ENCODE measurements at places on chromosomes 1 and 21. TPM values are rescaled to one million over a fixed set of nuclear protein-coding genes. Genes with fewer than 3 reads are reported as not detected.

- no peak for DNase-seq
These were observed 64.1 kb upstream of the TBX15 start for GRCh38 chr1:119052267-119052666.

- no peak for DNase-seq
These were observed 15.1 kb downstream of the USP25 start for GRCh38 chr21:15744926-15745325.

The ANXA9 gene
- 38.5 TPM for polyA plus RNA-seq

DNA sequence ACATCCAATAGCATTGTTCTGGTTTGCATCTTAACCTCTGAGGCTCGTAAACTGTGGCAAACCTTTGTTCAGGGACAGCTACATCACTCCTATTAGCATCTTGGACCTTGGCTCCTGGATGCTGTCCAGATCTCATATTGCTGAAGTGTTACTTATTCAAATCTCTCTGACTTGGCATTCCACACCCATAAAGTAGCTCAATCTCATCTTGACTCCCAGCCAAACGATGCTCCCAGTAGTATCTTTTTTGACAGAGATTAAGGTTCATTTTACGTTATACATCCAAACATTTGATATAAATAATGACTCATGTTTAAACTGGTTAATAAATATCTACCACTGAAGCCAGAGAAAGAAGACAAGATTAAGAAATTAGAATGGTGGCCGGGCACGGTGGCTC is 4.4 kb upstream of the FLVCR1 start:
- DNase-seq: no peak
